ENCODE measurements at places on chromosomes 11 and 22.

DNA sequence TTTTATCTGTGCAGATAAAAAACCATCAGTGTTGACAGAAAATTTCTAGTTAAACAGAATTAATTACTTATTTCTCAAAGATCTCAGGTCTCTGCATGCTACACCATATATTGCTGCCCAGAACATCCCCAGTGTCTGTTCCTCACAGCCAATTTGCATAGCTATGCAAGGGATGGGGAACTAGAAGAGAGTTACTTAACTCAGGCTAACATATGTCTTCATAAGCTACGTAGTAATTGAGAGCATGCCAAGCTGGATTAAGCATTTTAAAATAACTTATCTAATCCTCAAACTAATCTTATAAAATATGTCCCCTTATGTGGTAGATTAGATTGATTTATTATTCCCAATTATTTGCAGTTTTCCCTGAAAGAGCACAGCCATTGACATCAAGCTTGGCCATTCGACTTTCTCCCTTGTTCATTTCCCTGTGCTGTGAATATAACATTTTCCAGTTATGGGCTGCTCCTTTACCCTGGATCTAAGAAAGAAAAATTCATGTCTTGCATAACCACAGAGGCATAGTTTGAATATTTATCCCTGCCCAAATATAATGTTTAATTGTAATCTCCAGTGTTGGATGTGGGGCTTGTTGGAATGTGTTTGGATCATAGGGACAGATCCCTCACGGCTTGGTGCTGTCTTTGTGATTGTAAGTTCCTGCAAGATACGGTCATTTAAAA is 69.1 kb downstream of the C11orf87 start:
- no peak for DNase-seq

DNA sequence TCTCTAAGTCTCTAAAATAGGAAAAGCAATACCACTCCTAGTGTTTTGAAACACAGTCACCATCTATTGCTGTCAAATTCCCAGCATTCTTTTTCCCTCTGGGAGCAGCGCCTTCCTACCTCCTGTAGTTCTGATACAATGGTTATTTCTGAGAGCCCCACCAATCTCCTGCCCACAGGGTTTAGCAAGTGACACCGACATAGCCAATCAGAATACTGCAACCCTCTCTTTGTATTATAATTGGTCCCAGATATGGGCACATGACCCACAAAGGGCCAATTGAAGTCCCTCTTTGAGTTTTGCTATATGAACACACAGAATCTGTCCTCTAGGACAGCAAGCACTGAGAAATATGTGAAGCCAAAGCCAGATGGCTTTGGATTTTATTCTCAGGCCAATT is 16.9 kb upstream of the ARHGAP42 start:
- DNase-seq: no peak

GRCh38 chr11:69010361-69010891 is 2.6 kb downstream of the MRGPRF start:
- DNase-seq: no peak

DNA sequence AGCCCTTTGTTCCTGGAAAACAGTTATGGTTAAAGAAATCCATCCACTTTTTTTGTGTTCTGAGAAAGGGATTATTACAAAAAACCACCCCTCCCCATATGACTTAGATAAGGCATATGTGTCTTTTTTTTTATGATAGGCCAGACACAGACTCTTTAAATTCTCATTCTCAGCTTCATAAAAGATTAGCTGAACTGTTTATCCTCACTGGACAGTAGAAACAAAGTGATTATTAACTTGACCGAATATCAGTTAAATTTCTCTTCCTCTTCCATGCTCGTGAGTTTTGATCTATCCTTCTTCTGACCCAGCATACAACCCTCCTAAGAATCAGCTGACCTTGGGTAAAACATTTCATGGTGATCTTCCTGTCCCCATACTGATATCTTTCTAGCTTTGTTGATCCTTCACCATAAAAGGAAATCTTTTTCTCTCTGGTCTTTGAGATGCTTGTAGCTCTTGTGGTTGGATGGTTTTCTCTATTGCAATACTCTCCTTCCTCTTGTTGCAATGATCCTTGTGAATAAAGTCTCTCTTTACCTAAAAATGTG is 26.2 kb downstream of the OR2AG2 start:
- DNase-seq: no peak

GRCh38 chr11:95764267-95764898 is 25.2 kb downstream of the FAM76B start:
- DNase-seq: no peak

- DNase-seq: no peak
These were observed 62.5 kb upstream of the PPARA start for GRCh38 chr22:46087816-46088277.

DNA sequence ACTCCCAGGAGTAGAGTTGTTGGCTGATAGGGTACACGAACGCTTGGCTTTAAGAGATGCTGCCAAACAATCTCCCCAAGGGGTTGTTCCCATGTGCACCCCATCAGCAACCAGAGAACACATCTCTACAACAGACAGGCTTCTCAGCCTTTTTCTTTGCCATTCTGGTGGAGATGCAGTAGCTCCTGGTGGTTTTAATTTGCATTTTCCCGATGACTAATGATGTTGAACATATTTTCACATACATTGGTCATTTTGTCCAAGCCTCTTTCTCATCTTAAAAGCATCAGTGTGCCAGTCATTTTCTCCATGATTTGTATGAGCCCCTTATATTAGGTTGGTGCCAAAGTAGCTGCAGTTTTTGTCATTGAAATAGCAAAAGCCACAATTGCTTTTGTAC is 21.8 kb downstream of the DHCR7 start:
- DNase-seq: no peak

DNA sequence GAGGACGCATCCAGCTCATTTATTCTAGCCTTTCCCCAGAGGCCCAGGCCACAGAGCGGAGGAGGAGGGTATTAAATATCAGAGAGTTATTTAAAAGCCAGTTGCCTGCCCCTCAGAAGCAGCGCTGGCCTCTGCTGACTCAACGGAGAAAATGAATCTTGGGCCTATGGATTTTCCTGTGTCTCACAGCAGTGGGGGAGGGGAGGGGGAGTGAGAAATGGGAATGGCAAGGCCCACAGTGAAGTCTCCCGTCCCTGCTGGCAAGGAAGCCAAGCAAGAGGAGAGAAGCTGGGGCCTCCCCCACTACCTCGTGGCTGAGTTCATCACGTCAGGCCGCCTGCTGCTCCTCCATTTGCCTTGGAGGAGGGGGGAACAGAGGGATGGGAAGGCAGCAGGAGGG is 4.5 kb upstream of the TPBGL start:
- no peak for DNase-seq

DNA sequence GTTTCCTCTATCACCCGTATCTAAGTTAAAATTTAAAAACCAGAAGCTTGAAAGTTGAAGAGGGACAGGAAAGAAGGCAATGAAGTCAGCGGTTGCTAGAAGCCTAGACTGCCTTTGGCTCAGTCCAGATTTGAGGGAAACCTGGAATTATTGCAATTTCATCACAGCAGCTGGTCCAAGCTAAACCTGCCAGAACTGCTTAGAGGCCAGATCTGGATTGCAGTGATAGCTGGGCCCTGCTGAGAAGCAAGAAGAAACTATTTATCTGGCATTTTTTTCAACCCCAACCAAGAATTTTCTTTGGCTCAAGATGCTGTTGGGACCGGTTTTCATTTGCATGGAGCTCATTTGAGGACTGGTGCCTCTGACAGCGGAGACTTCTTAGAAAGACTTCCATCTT is 121.5 kb upstream of the TEAD1 start:
- DNase-seq: no peak

DNA sequence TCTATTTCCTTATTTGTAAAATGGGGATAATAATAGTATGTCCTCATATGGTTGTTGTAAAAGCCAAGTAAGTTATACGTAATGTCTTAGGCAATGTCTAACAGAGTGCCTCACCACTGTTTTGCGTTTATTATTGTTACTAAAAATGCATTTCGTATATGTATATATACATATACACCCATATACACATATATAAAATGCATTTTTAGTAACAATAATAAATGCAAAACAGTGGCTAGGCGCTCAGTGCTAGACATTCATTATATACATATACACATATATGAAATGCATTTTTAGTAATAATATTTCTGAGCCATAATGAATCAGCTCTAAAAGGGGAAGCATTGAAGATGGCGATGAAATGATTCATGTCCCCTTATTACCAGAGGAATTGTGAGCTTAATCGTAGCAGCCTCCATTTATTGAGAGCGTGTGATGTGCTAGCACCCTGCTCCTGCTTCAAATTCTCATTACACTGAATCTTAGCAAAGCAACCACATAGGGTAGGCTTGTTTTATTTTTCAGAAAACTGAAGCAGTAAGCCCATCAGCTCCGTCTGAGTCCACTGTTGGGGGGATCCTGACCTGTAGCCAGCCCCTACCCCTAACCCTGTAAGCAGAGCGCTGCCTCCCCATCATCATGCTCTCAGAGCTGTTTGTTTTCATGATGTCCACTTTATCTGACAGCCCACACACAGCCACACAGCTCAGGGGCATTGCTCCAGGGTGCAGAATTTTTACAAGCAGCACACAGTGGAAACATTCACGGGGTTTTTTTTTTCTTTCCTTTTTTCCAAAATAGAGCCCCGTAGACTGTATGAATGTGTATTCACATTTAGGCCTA is 97.1 kb upstream of the NAV2 start:
- DNase-seq: no peak
